GM20000 (cell line): ENCODE measurements at places on chromosomes 1 and 21.

GRCh38 chr1:40849801-40850592, 12.2 kb downstream of the CITED4 start:
- peak; percentile 83 for DNase-seq

DNA sequence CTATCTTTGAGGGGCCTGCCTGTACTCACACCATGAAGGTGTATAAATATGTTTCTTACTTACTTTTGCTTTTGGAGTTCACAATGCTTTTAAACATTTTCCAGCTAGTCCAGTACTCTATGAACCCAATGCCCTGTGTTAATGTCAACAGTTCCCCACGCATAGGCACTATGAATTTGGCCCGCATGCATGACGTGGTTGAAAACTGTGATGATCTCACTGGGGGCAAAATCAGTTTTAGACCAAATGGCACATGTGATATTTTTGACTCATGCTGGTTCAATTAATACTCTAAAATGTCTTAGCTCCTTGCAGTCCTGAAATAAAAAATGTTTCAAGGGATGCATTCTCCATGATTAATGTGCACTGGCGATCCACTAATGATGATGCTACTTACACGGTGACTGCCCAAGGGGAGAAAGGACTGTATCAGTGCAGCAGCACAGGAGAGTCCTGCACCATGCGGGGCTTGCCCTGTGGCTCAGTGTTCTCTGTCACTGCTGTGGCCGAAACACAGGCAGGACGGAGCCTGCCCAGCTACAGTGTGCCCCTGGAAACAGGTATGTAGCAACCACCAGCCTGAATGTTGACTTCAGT, 15.7 kb downstream of the FNDC7 start:
- DNase-seq = no peak

- no peak for DNase-seq
These were observed 61.4 kb downstream of the CASZ1 start for GRCh38 chr1:10734962-10735544.

DNA sequence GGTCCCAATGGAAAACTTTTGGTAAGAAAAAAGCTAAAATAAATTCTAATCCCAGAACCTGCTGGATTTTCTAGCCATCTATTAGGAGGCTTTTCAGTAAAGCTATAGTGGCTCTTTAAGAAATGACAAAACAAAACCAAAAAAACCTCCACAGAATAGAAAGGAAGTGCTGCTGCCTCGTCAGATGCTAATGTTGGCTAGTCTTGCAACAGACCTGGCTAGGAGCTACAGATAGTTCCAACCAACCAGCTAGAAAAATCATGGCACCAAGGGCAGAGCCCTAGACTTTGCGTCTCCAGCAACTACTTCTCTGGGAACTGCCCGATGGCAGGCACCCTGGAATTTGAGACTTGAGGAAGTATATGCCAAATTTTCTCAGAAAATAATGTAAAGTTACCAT, 7.6 kb downstream of the CD101 start:
- no peak for DNase-seq

DNA sequence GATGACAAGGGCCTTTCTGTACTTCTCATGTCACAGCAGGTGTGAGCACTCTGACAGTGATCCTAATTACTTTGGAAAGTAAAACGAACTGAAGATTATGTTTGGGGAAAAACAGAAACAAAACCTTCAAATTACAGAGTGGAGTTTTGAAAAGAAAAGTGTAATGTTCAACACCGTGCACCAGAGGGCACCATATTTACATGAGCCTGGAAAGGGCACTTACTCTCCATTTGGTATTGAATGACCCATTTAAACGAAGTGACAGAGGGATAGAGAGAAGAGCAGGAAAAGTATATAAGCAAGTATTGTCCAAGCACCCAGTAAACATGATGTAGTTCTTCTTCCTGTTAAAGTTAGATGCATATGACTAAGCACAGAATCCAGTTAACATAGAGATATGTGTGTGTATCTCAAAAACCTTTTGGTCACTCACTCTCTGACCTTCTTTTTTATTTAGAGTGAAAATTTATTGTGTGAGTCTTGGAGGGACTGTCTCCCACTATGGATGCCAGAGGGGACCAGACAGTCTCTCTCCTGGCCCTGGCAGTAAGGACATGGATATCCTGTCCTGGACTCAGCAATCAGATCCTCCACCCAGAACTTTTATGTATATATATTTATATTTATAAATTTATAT, 3.8 kb upstream of the RGSL1 start:
- DNase-seq = peak; percentile 76

DNA sequence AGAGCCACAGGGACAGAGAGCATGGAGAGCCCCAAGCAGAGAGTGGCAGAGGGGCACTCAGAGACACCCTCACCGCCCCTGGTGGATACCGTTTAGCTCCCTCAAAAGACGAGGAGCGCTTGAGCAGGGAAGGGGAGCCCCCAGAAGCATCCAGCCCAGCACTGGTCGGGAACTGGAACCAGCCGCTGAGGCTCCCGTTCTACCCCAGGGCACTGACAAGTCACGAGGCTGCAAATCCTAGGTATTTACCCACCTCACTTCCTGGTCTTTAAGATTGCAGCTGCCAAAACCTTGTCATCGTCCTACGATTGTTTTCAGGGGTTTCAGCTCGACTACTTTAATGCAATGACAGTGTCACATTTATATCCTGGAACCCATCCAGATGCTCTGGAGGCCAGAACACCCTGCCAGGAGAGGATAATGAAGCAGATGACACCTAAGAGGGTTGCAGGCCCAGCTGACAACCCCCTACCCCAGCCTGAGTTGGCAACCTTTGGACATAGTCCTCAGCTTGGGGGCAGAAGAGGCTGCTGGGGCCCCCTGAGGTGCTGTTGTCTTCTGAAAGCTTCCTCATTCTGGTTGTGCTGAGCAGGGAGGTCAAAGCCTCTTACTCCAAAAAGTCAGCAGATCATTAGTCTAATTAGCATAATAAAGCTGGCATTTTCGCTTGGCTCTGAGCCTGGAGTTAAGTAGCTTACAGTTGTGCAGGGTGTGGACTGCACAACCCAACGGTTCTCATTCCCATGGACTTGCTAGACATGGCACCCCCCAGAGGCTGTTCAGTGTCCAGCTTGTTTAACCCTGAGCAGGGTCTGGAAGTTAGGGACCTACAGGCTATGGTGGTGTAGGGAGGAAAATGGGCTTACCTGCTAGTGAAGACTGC, 20.6 kb upstream of the BACE2 start:
- no peak for DNase-seq

DNA sequence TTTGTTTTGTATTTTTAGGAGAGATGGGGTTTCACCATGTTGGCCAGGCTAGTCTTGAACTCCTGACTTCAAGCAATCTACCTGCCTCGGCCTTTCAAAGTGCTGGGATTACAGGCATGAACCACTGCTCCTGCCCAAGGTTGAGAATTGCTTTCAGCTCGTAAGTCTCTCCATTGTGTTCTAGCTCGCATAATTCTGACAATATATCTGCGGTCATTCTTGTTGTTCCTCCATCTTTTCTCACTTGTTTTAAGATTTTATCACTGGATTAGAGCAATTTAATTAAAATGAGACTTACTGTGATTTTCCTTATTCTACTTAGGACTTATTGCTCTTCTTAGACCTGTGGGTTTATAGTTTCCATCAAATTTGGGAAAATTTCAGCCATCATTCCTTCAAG, 102.9 kb downstream of the AHCTF1 start:
- no peak for DNase-seq

GRCh38 chr1:7069931-7070330, 284.7 kb downstream of the CAMTA1 start:
- peak; percentile 11 for DNase-seq

GRCh38 chr21:38295997-38296764, 39.4 kb downstream of the KCNJ15 start:
- no peak for DNase-seq

- DNase-seq = no peak
These were observed 474.6 kb downstream of the DISC1 start for GRCh38 chr1:232101231-232101630.

DNA sequence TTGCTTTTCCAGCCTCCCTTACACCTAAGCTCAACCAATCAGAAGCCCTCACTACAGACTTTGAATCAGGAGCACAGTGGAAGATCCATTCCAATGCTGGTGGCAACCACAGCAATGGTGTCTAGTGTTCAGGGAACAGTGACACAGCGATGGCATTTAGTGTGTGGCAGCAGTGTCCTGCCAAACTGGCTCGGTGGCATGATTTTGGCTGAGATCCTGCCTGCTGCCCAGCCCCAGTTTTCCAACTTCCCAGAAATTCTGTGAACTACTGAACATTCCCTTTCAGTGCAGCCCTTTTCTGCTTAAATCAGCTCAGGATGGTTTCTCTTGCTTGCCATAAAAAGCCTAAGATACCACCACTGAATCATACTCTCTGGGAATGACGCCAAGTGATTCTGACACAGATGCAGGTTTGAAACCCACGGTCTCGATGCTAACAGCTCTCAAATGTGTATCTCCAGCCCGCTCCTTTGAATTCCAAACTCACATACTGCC, 8.8 kb downstream of the ASAP3 start:
- no peak for DNase-seq

- no peak for DNase-seq
These were observed 151.9 kb downstream of the MAGI3 start for GRCh38 chr1:113542221-113542701.

- DNase-seq = no peak
These were observed 37.2 kb downstream of the RIMS3 start for GRCh38 chr1:40627987-40628902.

DNA sequence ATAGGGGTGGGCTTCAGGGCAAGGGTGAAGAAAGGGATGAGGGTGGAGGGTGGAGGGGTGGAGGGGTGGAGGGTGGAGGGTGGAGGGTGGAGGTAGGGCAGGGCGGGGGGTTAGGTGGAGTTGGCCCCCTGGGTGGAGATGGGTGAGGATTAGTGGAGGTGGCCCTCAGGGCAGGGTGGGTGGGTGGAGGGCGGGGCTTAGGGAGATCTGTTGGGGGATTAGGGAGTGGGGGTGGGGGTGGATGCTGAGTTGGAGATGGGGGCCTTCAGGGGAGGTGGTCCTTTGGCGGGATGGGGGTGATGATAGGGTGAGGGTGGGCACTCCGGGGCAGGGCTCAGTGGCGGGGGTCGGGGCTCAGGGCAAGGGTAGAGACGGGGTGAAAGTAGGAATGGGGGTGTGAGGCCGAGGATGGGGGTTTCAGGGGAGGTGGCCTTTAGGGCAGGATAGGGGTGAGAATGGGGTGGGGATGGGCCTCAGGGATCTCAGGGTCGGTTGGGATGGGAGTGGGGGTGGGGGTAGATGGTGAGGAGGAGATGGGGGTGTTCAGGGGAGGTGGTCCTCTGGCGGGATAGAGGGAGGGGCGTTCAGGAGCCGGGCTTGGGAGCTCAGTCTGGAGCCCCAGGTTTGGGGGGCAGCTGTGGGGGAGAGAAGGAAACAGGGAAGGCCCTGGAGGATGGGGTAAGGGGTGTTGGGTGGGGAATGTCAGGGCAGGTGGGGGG, 800 bp upstream of the DNMT3L start:
- DNase-seq = no peak

- DNase-seq = no peak
These were observed 701.8 kb upstream of the CXADR start for GRCh38 chr21:16811011-16811410.

DNA sequence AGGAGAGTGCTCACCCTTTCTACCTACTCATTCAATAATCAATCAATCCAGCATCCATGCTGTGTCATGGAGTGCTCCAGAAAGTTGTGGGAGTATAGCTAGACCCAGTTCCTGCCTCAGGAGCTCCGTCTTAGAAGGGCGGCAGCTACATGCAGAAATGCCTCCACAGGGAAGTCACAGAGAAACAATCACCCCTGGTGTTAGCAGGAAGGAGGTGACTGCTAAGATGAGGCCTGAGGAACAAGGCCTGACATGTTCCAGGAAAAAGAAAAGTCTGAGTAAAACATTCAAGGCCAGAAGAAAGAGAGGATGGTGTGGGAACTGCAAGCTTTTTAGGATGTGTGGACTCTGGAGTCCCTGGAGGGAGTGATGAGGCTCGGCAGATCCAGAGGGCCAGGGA, 142.5 kb upstream of the MAGI3 start:
- DNase-seq = no peak

GRCh38 chr1:115356356-115356755, 18.3 kb upstream of the NGF start:
- DNase-seq = no peak

- DNase-seq = no peak
These were observed 346.7 kb upstream of the VAMP3 start for GRCh38 chr1:7424352-7424890.

DNA sequence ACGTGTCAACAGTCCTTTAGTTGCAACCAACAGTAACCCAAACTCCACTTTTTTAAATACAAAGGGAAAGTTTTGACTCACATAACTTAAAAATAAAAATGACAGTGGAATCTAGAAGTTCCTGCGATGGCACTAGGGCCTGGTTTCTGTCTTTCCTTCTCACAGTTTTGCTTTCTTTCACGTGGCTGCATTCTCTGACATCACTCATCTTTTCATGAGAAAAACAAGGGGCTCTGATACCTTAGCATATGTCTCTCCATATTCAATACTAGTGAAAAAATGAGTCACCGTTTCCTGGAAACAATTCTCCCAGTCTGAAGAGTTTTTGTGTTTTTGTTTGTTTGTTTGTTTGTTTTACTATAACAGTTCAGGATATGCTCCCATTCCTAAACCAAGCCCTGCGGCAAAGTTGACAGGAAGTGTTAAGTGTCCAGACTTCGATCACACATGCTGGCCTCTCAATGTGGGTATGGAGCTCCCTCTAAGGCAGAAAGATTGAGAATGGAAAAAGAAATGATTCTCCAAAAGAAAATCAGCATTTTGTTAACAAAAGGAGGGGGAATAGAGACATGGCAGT, 483.3 kb downstream of the TTLL7 start:
- no peak for DNase-seq

DNA sequence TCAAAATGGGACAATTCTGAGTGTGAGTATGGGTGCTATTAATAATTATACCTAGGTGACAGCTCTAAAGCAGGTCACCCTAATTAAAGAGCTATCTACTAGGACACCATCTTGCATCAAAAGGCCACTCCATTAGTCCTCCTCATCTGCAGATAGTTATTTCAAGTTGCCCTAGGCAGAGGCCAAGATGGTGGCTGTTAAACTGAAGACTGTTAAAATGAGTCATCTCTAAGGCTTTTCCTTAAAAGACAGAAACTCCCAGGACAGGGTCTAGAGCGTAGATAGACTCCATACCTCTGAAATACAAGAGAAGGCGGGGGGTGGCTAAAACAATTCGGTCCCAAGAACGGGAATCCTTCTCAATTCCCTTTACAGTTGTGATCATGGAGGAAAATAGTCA, 4.5 kb upstream of the ZNF697 start:
- no peak for DNase-seq

DNA sequence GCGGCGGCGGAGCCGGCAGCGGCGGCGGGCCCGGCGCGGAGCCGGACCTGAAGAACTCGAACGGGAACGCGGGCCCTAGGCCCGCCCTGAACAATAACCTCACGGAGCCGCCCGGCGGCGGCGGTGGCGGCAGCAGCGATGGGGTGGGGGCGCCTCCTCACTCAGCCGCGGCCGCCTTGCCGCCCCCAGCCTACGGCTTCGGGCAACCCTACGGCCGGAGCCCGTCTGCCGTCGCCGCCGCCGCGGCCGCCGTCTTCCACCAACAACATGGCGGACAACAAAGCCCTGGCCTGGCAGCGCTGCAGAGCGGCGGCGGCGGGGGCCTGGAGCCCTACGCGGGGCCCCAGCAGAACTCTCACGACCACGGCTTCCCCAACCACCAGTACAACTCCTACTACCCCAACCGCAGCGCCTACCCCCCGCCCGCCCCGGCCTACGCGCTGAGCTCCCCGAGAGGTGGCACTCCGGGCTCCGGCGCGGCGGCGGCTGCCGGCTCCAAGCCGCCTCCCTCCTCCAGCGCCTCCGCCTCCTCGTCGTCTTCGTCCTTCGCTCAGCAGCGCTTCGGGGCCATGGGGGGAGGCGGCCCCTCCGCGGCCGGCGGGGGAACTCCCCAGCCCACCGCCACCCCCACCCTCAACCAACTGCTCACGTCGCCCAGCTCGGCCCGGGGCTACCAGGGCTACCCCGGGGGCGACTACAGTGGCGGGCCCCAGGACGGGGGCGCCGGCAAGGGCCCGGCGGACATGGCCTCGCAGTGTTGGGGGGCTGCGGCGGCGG, 1.0 kb downstream of the ARID1A start:
- DNase-seq = peak; percentile 72
